Stimulated activated CD8-positive, alpha-beta memory T cell treated with anti-CD3 and anti-CD28 coated beads, Interleukin-4, amount 100 ng/mL, for 4 hours (primary cell): ENCODE measurements at places on chromosomes 2 and 18.
A peak's percentile ranks its signal among the peaks of the same experiment; 100 is the strongest.

DNA sequence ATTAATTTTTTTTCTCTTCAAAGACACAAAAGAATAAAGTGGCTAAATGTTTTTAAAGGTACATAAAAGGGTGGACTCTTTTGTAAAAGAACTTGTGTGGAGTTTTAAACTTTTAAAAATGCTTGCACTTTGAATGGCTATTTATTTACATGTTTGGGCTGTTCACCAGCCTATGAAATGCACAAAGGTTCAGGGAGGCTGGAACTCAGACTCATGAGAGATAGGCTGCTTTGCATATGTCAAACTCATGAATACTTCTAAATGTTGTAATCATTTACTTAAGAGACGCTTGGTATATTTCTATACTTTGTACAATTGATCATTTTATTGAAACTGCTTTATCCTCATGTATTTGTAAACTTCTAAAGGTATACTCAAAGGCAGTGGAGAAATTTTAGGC is 79.9 kb downstream of the ZEB2 start:
- no peak for DNase-seq

DNA sequence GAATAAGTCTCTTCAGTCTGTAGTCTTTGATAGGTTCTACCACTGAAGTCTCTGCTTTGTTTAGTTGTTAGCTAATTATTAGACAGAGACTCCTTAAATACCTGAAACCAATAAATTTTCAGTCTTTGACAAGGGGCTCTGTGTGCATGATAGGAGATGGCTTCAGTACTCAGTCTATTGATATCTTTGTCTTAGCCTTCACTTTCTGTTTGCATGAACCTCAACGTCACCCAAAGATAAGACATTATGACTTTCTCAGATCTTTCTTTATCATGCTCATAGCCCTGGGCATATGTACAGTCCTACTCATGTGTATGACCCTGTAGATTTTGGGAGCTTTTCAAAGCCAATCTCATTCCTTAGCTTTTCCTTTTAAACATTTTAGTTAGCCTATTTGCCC is 183.5 kb upstream of the GCFC2 start:
- DNase-seq: no peak

GRCh38 chr18:49537232-49537896 is 24.5 kb upstream of the LIPG start:
- DNase-seq: no peak

DNA sequence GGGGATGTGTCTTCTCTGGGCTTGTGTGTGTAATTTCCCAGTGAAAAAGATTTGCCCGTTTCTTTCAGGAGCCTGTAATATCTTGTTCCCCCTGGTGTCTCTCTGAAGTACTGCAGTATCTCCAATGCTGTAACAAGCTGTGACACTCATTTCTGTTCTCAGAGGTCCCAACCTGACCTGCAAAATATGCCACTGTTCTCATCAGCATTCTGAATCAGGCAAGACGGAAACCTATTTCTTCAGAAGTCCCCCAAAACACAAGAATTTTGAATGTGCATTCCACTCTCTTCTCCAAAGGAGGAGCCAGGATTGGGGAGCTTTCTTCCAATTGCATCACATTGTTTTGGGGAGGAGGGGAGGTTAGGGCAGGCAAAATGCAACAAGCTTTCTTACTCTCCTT is 77.0 kb upstream of the CNGA3 start:
- DNase-seq: no peak

GRCh38 chr2:70498054-70498453 is 55.6 kb downstream of the TGFA start:
- DNase-seq: no peak

DNA sequence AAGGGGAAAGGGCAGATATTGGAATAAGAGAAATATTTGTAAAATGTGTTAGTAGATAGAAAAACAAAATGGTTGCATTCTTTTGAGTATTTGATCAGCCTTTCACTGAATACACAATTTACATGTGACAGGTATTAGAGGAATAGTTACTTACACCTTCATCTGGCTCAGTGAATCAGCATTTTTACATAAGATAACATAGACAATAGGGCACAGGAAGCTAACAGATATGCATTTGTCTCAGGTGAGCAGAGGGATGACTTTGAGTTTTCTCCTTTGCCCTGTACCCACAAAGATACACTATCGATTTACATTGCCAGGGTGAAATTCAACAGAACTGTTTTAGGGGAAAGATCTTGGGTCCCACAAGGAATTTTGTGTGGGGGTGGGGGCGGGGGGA is 373.1 kb upstream of the NETO1 start:
- no peak for DNase-seq

GRCh38 chr2:241218131-241219029 is 29.9 kb downstream of the ANO7 start:
- peak; percentile 6 for DNase-seq

GRCh38 chr2:205733648-205734047 is 51.3 kb downstream of the NRP2 start:
- no peak for DNase-seq

- no peak for DNase-seq
Observed at GRCh38 chr2:80459028-80459427, 154.5 kb upstream of the LRRTM1 start.

DNA sequence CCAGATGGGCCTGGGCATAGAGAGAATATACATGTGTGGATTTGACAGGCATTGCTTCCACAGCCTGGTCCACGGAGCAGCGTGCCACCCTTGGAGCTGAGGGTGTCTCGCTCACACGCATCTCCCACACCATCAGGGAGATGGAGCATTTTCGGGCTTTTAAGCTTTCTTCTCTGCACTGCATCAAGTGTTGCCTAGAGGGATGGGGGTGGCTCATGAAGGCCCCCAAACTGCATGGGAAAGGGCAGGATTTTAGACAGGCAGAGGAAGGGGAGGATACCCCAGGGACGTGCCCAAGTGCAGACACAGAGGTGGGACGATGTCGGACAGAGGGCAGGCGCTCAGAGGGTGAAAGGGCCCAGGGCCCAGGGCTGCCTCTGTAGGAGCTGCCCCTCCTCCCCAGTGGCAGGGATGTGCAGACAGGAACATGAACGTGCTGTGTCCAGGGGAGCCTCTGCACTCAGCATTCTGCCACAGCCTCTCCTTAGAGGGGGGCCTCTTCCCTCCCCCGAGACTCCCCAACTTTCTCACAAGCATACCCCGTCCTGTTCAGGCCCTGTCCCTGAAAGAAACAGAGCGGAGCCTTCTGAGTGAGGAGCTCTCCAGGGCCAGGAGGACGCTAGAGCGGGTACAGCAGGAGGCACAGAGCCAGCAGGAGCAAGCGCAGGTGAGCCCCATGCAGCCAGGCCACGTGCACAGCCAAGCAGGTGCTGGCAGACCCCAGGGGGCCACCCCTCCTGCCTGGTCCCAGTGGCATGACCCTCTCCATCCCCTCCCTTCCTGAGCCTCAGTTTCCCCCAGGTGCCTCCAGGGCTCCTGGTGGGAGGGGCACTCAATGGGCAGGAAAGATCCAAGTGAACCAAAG is 42.9 kb upstream of the SNED1 start:
- DNase-seq: no peak

- DNase-seq: no peak
Observed at GRCh38 chr2:232653441-232653840, 20.0 kb downstream of the EFHD1 start.

GRCh38 chr2:177554365-177554764 is 161.8 kb downstream of the AGPS start:
- no peak for DNase-seq

DNA sequence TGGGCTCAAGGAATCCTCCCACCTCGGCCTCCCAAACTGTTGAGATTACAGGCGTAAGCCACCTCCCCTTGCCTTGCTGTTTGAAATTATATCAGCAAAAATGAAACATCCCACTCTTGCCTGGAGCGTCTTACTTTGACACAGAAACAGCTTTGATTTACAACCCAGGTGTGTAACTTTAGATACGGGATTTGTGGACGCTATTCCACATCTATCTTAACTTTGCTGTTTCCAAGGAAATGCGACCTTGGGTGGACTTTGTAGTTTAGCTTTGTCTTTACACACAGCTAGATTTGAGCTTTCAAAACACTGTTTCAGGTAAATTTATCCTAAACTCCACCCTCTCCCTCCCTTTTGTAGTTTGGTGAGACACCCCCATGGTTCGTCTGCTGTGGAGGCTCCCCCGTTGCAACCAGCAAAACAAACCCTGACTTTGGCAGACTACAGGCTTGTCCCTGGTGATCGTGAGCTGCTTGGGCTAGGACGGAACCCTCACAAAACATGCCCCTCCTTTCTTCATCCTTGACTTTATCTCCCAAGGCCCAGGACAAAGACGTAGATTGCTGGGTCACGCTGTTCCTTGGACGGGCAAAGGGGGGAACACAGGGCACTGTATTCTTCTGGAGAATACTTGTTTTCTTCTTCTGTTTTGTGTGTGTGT is 5.5 kb upstream of the MSH6 start:
- DNase-seq: no peak

DNA sequence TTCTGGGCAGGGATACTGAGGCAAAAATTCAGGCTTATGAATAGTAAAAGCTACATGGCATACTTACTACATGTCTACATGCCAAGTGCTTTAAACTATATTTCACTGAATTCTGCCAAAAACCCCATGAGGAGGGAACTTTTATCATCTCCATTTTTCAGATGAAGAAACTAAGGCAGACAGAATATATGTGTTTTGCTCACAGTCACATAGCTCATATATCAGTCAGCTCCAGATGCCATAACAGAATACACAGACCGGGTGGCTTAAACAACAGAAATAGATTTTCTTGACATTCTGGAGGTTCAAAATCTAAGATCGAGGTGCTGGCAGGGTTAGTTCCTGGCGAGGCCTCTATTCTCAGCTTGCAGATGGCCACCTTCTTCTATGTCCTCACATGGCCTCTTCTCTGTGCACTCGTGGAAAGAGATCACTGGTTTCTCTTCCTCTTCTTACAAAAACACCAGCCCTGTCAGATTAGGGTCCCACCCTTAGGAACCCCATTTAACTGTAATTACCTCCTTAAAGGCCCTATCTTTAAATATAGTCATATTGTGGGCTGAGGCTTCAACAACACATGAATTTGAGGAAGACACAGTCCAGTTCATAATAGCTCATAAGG is 27.1 kb upstream of the CREB1 start:
- no peak for DNase-seq

- DNase-seq: no peak
Observed at GRCh38 chr18:26183395-26184112, 42.7 kb upstream of the TAF4B start.

DNA sequence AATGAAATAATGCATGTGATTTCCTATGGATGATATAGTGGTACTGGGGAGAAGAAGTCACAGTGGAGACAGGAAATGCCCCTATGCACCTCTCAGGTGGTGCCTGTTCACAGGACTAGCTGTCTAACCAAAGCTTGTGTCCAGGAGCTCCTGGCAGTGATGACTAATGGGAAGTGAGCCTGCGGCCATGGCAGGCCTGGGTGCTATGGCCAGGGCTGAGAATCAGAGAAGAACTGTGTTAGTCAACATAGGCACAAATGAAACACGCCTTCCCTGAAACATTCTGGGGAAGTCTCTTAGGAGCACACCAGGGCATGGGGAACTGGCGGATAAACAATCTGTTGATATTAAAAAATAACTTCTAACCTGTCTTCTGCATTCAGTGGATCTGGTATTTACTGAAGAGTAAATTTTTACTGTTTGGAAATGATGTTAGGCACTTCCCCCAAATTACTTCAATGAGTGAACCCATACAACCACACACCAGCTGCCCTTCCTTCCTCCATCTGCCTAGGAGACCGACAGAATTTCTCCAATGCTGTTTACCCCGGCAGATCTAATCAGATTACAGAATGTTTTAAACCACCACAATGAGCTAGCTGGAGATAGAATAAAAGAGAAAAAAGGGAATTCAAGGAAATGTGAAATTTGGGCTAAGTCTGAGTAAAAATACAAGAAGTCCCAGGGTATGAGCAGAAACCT is 67.4 kb downstream of the MEP1B start:
- DNase-seq: no peak

- DNase-seq: no peak
Observed at GRCh38 chr2:9970200-9971044, 18.9 kb downstream of the GRHL1 start.

DNA sequence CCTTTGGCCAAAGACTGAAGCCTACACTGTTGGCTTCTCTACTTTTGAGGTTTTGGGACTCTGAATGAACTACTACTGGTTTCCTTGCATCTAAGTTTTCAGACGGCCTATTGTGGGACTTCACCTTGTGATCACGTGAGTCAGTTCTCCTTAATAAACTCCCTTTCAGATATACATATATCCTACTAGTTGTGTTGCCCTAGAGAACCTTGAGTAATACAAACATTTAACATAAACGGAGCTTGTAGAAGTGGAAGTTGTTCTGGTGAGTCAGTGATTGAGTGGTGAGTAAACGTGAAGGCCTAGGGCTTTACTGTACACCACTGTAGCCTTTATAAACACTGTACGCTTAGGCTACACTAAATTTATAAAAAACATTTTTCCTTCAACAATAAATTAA is 107.2 kb upstream of the CDH2 start:
- DNase-seq: no peak

DNA sequence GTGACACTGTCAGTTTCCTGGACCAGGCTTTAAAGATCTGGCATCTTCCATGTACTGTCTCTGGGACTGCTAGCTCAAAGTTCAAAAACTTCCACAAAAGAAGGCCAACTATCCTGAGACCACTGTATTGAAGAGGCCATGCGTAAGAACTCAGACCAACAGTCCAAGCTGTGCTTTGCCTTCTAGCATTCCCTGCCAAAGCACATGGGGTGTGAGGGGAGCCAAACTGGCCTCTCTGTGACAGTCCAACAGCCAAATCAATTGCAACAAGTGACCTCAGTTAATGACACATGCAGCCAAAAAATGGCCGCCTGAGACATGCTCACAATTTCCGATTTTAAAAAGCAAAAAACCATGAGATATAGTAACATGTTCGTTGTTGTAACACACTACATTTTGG is 160.3 kb upstream of the CDH19 start:
- no peak for DNase-seq

- no peak for DNase-seq
Observed at GRCh38 chr18:56643381-56643780, 5.0 kb upstream of the TXNL1 start.

GRCh38 chr2:9749546-9750223 is 93.6 kb upstream of the TAF1B start:
- DNase-seq: no peak

DNA sequence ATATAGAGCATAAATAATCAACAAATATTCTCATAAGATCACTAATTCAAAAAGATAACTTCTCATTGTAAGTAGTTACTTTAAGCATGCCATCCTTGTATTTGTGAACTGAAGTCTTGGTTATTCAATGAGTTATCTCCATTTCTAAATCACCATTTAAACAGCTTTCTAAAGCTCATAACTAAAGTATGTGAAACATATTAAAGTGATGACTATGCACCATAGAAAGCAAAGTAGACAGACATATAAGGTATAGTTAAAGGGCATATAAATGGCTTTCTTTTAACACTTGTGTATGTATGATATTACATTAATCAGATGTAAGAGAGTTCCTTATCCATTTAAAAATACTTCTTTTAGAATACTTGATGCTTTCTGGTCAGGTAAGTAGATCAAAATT is 83.5 kb downstream of the IKZF2 start:
- DNase-seq: no peak

DNA sequence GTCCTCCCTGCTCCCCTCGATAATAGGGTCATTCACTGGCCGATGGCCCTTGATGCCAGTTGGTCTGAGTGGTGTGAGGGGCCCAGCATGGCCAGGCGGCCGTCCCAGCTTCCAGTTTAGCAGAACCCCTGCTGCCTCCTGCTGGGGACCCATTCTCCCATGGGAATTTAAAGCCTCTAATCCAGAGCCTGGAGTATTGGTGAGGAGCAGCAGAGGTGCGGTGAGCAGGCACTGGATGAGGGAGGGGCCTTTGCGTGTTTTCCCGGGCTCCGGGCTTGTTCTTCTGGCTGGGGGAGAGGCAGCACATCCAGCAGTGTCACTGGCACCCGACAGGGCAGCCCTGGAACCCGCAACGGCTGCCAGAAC is 17.4 kb downstream of the KCNIP3 start:
- no peak for DNase-seq

GRCh38 chr18:9919564-9920232 is 5.9 kb downstream of the VAPA start:
- no peak for DNase-seq
